ENCODE measurements at places on chromosomes 6 and 20.

DNA sequence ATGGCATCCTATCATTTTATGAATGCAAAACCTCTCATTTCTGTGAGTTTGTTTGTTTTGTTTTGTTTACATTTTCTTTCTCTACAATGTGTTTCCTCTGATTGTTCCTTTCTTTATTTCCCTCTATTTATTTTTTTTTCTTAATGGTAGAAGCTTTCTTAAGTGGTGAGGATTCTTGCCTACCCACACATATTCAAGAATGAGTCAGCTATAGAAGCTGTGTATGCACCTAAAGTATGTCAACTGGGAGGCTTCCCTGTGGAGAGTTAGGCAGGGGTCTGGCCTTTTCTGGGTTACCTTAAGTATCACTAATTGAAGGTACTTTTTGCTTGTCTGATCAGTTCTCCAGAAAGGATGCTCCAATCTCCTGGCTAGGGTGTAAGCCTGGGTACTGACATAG, 354.0 kb downstream of the ESR1 start:
- DNase-seq = no peak

- no peak for DNase-seq
Measured at GRCh38 chr6:106799031-106799894, 169.9 kb downstream of the QRSL1 start.

GRCh38 chr6:158654498-158654897, 4.6 kb downstream of the SYTL3 start:
- no peak for DNase-seq

GRCh38 chr6:161366301-161366923, 92.6 kb upstream of the AGPAT4 start:
- no peak for DNase-seq

All from activated CD8-positive, alpha-beta memory T cell treated with anti-CD3 and anti-CD28 coated beads for 1 hour (primary cell).